GM23248 (cell line): ENCODE measurements at places on chromosomes 7 and 10. TPM values are rescaled to one million over a fixed set of nuclear protein-coding genes. Genes with fewer than 3 reads are reported as not detected.

DNA sequence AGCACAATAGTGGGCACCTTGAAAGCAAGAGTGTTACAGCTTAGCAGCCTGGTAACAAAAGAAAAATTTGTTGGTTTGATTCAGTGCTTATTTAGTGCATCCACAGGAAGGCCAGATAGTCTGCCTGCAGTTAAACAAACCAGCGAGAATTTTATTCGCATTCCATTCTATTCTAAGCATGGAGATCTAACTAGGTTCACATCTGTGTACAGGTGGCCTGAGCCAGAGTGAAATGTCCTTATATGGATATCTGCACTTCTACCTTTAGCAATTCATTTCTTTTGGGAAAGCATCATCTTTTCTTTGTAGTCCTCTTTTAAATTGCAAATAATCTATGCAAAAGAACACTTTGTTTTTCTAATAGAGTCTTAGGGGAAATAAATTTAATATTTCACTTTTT is 659.0 kb upstream of the FZD8 start:
- no peak for DNase-seq
- H3K27ac ChIP-seq = no peak overlapping the region

- H3K27ac ChIP-seq = no peak overlapping the region
- H3K4me3 ChIP-seq = no peak overlapping the region
These were observed 292.0 kb upstream of the FZD8 start for GRCh38 chr10:35933940-35934641.

GRCh38 chr7:17009933-17010332 is 128.2 kb upstream of the AGR3 start:
- peaks cover 12% of the 10 kb centered on the region for H3K4me1 ChIP-seq
- no peak overlapping the region for H3K27ac ChIP-seq
- DNase-seq = no peak
- no peak overlapping the region for H3K4me3 ChIP-seq

Gene SAP25
- total RNA-seq = not detected in 2 replicates
